Vagina (tissue), 2 donors: ENCODE measurements at places on chromosomes 12 and 14. TPM values are rescaled to one million over a fixed set of nuclear protein-coding genes. Genes with fewer than 3 reads are reported as not detected.
A peak's percentile ranks its signal among the peaks of the same experiment; 100 is the strongest.

DNA sequence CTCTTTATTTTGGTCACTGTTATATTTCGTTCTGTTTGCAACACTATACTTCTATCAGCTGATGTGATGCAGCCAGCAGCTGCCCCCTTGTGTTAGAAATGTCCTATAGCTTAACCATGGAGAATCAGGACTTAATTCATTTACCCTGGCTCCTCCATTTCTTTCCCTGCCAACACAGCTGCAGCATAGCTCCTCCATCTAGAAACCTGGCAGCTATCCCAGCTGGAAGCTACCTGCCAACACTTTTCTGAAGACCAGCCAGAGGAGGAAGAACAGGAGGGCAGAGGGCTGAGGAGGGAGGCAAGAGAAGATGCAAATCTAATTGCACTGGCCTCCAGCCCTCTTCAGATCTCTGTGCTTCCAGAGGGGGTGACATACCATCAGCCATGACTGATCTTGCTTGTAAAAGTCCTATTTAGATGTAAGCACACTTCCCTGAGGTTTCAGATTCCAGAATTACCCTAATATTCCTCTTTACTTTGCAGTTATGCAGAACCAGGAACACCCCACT is 156.8 kb upstream of the TMEM260 start:
- no peak for DNase-seq
- H3K27ac ChIP-seq, result no peak overlapping the region
- H3K4me1 ChIP-seq, result peaks cover 21% of the 10 kb centered on the region
- no peaks in the 10 kb centered on the region for H3K36me3 ChIP-seq
- no peaks in the 10 kb centered on the region for H3K27me3 ChIP-seq

DNA sequence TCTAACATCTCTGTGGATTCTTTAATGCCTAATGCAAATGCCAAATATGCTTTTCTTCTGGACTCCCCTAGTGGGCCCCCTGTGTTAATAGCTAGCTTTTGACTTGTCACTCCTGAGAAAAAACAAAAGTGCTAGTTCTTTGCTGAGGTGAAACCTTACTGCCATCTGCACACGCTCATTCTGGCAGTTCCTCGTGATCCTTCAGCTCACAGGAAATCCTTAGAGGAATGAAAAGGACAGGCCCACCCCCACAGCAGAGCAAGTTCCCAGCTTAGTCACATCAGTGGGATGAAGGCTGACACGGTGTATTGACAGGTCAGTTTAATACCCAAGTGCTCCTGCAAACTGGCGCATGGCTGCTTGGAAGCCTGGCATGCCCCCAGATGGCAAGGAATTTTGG is 165.1 kb upstream of the ATP2B1 start:
- H3K27me3 ChIP-seq, result no peaks in the 10 kb centered on the region
- no peak for DNase-seq
- no peaks in the 10 kb centered on the region for H3K4me1 ChIP-seq
- H3K4me3 ChIP-seq, result no peak overlapping the region
- no peaks in the 10 kb centered on the region for H3K36me3 ChIP-seq

GRCh38 chr14:105026802-105027563 is 6.1 kb upstream of the CDCA4 start:
- H3K36me3 ChIP-seq, result no peaks in the 10 kb centered on the region
- no peaks in the 10 kb centered on the region for H3K27me3 ChIP-seq
- no peak overlapping the region for H3K27ac ChIP-seq
- peaks cover 14% of the 10 kb centered on the region for H3K4me1 ChIP-seq
- no peak for DNase-seq
- no peak overlapping the region for H3K4me3 ChIP-seq

DNA sequence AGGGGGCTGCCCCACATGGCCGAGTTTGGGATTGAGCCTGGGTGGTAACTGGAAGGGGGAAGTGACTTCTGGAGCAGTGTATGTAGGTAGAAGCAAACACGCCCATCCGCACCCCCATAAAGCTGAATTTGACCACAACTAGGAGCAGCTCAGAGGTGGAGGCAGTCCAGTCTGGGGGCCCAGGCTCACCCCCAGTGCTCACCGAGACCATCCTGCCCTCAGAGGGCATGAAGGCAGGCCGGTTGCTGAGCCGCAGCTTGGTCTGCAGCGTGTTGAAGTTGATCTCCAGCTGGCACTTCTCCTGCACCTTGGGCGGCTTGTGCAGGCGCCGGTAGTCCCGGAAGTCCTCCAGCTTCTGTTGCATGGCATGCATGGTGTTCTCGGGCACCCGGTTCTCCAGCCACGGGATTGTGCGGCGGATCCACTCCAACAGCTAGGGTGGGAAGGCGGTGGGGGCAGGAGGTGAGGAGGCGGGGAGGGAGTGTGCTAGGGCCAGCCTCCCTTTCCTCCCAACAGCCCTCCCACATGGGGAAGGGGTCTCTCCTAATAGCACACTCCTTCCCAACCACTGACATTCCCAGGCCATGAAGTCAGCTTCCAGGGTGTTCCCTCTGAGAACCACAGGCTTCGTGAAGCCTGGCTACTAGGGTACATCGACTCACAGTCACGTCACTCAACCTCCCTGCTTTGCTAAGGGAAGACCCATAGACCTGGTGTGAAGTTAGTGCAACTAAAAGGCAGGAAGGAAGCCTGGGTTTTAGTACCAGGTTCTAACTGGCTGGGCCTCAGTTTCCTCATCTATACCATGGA is 87.0 kb downstream of the ACTN1 start:
- no peak overlapping the region for H3K4me3 ChIP-seq
- H3K4me1 ChIP-seq, result peaks cover 16% of the 10 kb centered on the region
- DNase-seq, result no peak
- no peak overlapping the region for H3K27ac ChIP-seq

GRCh38 chr14:35808076-35808637 is 938 bp downstream of the RALGAPA1 start:
- H3K27ac ChIP-seq, result peak overlapping the region; percentile 95
- no peak for DNase-seq
- peak overlapping the region; percentile 66 for H3K4me3 ChIP-seq
- peaks cover 33% of the 10 kb centered on the region for H3K4me1 ChIP-seq

DNA sequence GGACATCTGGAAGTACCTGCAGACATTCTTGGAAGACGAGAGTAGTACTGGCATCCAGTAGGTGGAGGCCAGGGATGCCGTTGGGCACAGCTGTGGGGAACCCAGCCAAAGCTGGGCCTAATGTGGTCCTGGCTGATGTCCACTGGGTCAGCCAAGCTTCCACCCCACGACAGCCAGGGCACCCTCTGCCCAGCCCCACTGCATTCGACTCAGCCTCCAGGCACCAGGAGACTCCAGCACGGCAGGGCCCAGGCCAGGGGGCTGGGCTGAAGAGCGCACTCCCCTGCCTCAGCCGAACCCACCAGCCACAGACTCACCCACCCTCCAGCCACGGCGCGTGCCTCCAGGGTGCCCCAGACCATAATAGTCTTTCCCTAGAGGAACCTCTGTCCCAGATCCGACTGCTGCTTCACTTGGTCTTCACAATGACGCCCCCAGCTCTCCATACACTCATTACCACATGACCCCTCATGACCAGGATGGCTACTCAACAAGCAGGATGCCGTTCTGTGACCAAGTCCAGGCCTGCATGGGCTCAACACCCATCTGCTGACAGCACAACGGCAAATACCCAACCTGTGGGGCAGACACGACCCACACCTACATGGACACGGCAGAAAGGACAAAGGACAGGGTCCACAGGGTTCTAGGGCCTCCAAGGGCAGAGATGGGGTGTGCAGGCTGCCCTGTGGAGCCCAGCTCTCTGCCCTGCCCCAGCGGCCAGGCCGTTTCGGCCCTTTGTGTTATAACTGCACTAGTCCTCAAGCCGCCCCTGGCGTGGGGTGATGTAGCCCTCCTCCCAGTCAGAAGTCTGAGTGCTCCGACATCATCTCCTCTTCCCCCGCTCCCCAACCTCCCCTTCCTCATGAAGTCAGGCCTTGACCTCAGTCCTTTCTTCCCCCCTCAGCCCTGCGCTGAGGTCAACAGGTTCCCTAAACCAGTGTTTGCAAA is 22.8 kb downstream of the ITPK1 start:
- peak overlapping the region; percentile 42 for H3K27ac ChIP-seq
- no peak for DNase-seq
- peaks cover 51% of the 10 kb centered on the region for H3K4me1 ChIP-seq
- no peaks in the 10 kb centered on the region for H3K36me3 ChIP-seq
- no peaks in the 10 kb centered on the region for H3K27me3 ChIP-seq

- H3K27ac ChIP-seq, result no peak overlapping the region
- no peaks in the 10 kb centered on the region for H3K4me1 ChIP-seq
- H3K36me3 ChIP-seq, result no peaks in the 10 kb centered on the region
- H3K4me3 ChIP-seq, result no peak overlapping the region
- H3K27me3 ChIP-seq, result no peaks in the 10 kb centered on the region
Measured at GRCh38 chr12:117085318-117085947, 13.8 kb downstream of the TESC start.

GRCh38 chr14:93005135-93005813 is 82.3 kb downstream of the CHGA start:
- DNase-seq, result no peak
- H3K27me3 ChIP-seq, result no peaks in the 10 kb centered on the region
- no peaks in the 10 kb centered on the region for H3K36me3 ChIP-seq
- H3K4me3 ChIP-seq, result no peak overlapping the region
- peak overlapping the region; percentile 64 for H3K27ac ChIP-seq
- H3K4me1 ChIP-seq, result peaks cover 79% of the 10 kb centered on the region

- H3K27me3 ChIP-seq, result no peaks in the 10 kb centered on the region
- no peak for DNase-seq
- peak overlapping the region; percentile 64 for H3K27ac ChIP-seq
- peak overlapping the region; percentile 54 for H3K4me3 ChIP-seq
- H3K36me3 ChIP-seq, result no peaks in the 10 kb centered on the region
- peaks cover 8% of the 10 kb centered on the region for H3K4me1 ChIP-seq
Measured at GRCh38 chr12:77324416-77324762, 259.0 kb upstream of the E2F7 start.

- no peaks in the 10 kb centered on the region for H3K36me3 ChIP-seq
- H3K27me3 ChIP-seq, result no peaks in the 10 kb centered on the region
- H3K4me1 ChIP-seq, result peaks cover 8% of the 10 kb centered on the region
- H3K4me3 ChIP-seq, result no peak overlapping the region
- no peak overlapping the region for H3K27ac ChIP-seq
- no peak for DNase-seq
Measured at GRCh38 chr14:37623426-37623951, 28.1 kb downstream of the TTC6 start.

- H3K36me3 ChIP-seq, result no peaks in the 10 kb centered on the region
- no peak overlapping the region for H3K4me3 ChIP-seq
- no peaks in the 10 kb centered on the region for H3K4me1 ChIP-seq
- H3K27me3 ChIP-seq, result no peaks in the 10 kb centered on the region
- no peak for DNase-seq
- H3K27ac ChIP-seq, result no peak overlapping the region
Measured at GRCh38 chr12:122137229-122137628, 36.8 kb downstream of the IL31 start.

DNA sequence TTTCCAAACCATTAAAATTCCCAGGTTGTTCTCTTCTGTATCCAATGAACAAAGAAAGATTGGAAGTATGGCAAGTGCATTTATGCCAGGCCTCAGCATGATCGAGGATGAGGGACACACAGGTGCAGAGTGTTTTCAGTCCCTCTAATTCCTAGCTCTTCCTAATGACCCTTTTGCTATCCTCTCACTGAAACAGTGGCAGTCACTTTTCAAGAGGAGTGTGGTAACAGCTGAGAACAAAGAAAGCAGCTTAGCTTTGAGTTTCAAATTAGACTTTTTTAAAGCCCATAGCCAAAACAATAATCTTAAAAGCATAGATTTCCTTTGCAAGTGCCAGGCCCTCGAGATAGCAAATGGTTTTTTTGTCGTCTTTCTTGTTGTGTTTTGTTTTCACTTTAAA is 110.8 kb downstream of the KCNH5 start:
- H3K36me3 ChIP-seq, result no peaks in the 10 kb centered on the region
- no peaks in the 10 kb centered on the region for H3K27me3 ChIP-seq
- no peak overlapping the region for H3K4me3 ChIP-seq
- no peaks in the 10 kb centered on the region for H3K4me1 ChIP-seq
- no peak for DNase-seq

DNA sequence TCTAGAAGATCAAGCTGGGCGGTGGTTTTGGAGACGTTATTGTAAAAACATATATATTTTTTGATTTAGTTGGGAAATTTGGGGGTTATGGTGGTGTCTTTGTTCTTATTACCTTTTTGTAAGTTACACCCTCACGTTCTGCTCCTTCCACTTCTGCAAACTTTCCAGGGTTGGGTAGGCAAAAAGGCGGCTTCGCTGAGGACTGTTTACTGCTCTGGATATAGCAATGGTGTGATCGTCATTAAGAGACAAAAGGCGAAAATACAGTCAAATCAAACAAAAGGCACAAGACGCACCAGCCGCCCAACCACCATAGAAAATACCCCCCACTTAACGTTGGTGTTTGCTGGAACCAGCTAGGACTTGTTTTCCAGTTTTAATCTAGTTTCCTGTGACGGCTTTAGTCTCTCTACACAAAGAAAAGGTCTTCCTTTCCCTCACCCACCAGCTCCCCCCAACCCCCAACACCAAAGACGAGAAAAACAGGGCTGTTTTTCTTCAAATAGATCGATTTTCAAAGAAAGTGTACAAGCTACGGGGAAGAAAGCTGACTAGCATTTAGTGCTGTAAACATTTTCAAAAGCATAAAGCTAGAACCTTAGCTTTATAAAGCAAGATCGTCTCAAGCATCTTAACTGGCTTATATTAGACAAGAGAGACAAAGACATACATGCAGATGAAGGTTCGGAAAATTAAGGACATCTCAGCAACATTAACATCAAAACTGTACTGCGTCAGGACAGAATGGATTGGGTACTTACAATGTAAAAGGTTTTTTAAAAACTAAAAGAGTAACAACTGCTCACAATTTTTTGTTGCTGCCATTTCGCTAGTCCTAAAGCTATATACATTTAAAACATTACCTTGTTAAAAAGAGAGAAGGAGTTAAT is 2.0 kb upstream of the SETD1B start:
- peak overlapping the region; percentile 100 for H3K27ac ChIP-seq
- H3K4me3 ChIP-seq, result peak overlapping the region; percentile 58
- no peak for DNase-seq
- peaks cover 58% of the 10 kb centered on the region for H3K4me1 ChIP-seq
- H3K27me3 ChIP-seq, result no peaks in the 10 kb centered on the region

- no peak overlapping the region for H3K27ac ChIP-seq
- H3K4me1 ChIP-seq, result peaks cover 13% of the 10 kb centered on the region
- H3K27me3 ChIP-seq, result no peaks in the 10 kb centered on the region
- H3K36me3 ChIP-seq, result no peaks in the 10 kb centered on the region
- H3K4me3 ChIP-seq, result no peak overlapping the region
- DNase-seq, result no peak
Measured at GRCh38 chr12:1776170-1776921, 44.0 kb upstream of the LRTM2 start.

DNA sequence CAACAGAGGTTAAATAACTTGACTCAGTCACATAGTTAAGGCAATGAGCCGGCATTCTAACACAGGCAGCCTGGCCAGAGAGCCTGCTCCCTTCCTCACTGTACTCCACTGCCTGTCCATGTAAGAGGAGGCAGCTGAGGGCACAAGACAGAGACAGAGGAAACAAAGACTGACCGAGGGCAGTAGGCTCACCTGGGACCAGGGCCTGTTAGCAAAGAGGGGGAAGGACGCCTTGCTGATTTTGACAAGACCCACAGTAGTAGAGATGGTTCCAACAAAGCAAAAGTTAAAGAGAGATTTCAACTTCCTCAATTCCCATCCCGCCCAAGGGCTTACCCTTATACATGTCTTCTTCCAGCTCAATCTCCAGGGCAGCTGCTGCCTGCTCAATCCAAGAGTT is 26.5 kb downstream of the OTUB2 start:
- DNase-seq, result peak; percentile 71
- no peak overlapping the region for H3K4me3 ChIP-seq
- H3K4me1 ChIP-seq, result peaks cover 7% of the 10 kb centered on the region
- H3K27me3 ChIP-seq, result no peaks in the 10 kb centered on the region
- H3K27ac ChIP-seq, result no peak overlapping the region
- H3K36me3 ChIP-seq, result peaks cover 5% of the 10 kb centered on the region

- no peaks in the 10 kb centered on the region for H3K36me3 ChIP-seq
- no peak for DNase-seq
- H3K27ac ChIP-seq, result no peak overlapping the region
- H3K4me3 ChIP-seq, result no peak overlapping the region
Measured at GRCh38 chr14:101029668-101030290, 126.3 kb upstream of the RTL1 start.

The CSRP2 gene
- 42.0 TPM for total RNA-seq

The TMEM229B gene
- 9.8 TPM for total RNA-seq
